ENCODE measurements at places on chromosomes 4 and X. TPM values are rescaled to one million over a fixed set of nuclear protein-coding genes. Genes with fewer than 3 reads are reported as not detected.

DNA sequence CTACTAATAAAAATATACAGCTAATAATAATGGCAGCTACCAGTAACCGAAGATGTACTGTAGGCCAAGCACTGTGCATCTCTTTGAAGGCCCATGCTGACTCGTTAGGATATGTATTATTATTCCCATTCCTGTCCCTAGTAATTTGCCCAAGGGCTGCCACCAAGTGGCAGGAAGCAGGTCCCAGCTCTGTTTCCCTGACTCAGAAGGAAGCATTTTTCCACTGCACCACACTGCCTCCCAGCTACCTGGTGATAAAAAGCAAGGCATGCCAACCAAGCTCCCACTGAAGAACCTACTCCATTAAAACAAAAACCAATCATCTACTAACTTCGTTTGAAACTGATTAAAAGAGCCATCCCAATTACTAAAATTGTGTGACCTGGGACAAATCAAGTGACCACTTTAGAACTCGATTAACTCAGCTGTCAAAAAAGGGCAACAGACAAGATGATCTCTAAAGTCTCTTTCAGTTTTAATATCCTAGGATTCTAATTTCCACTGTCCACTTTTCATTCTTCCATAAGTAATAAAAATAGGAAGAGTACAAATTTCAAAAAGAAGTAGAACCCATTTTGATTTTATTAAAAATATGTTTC lies 24.3 kb upstream of the PGM2 start:
- H3K27me3 ChIP-seq = no peaks in the 10 kb centered on the region
- H3K4me1 ChIP-seq = peaks cover 8% of the 10 kb centered on the region
- peak; percentile 47 for DNase-seq
- H3K4me3 ChIP-seq = no peak overlapping the region
- peak overlapping the region; percentile 34 for H3K27ac ChIP-seq

GRCh38 chr4:113179091-113179490 lies 129.6 kb downstream of the ANK2 start:
- no peaks in the 10 kb centered on the region for H3K36me3 ChIP-seq
- no peak for DNase-seq
- no peak overlapping the region for H3K4me3 ChIP-seq
- H3K27me3 ChIP-seq = no peaks in the 10 kb centered on the region

- H3K4me3 ChIP-seq = no peak overlapping the region
- no peaks in the 10 kb centered on the region for H3K36me3 ChIP-seq
- peaks cover 1% of the 10 kb centered on the region for H3K27me3 ChIP-seq
- no peak for DNase-seq
Observed at GRCh38 chrX:32788936-32789335, 422.4 kb downstream of the DMD start.

DNA sequence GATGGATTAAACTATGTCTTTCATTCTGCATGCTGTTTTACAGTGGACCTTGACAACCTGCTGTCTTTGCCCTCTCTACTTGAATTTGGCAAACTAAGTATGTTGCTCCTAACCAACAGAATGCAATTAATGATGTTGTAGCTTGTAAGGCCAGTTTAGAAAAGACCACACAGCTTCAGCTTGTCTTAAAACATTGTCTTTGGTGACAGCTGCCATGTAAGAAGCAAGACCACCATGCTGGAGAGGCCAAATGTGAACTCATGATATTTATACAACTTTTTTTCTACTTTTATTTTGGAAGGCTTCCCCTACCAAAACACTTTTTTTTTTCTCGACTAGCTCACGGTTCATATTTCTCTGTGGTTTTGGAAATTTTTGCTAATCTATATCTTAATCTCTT lies 278.0 kb upstream of the GNPDA2 start:
- no peaks in the 10 kb centered on the region for H3K36me3 ChIP-seq
- H3K27me3 ChIP-seq = no peaks in the 10 kb centered on the region
- no peak for DNase-seq
- no peak overlapping the region for H3K4me3 ChIP-seq
- no peak overlapping the region for H3K27ac ChIP-seq

NR0B1 gene
- total RNA-seq = not detected
